NCI-H446 treated with DMSO at 0.1 percent for 48 hours (cell line): ENCODE measurements at places on chromosomes 11 and 22.
A peak's percentile ranks its signal among the peaks of the same experiment; 100 is the strongest.

GRCh38 chr22:29391546-29391945, 3.2 kb upstream of the AP1B1 start:
- DNase-seq = no peak

DNA sequence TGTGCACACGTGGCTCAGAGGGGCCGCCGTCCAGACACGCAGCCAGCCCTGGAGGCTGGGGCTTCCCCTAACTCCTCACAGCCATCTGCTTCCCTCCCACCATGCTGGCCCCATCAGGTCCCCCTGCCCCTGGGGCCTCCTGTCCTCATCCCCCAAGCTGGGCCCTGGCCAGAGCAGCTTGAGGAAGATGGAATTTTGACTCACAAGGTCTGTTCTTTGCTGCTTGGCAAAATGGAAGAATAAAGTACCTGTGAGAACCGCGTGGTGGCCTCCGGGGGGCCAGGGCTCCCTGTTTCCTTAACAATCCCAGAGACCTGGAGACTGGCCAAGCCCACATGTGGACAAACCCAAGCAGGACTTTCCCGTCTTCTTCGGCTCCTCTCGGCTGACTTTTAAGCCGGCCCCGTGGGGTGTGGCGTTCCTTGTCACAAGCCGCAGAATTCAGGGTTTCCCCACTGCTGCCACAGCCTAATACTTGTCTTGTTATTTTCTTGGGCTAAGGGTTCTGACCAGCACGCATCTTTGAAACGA, 872.8 kb downstream of the BRD1 start:
- no peak for DNase-seq

DNA sequence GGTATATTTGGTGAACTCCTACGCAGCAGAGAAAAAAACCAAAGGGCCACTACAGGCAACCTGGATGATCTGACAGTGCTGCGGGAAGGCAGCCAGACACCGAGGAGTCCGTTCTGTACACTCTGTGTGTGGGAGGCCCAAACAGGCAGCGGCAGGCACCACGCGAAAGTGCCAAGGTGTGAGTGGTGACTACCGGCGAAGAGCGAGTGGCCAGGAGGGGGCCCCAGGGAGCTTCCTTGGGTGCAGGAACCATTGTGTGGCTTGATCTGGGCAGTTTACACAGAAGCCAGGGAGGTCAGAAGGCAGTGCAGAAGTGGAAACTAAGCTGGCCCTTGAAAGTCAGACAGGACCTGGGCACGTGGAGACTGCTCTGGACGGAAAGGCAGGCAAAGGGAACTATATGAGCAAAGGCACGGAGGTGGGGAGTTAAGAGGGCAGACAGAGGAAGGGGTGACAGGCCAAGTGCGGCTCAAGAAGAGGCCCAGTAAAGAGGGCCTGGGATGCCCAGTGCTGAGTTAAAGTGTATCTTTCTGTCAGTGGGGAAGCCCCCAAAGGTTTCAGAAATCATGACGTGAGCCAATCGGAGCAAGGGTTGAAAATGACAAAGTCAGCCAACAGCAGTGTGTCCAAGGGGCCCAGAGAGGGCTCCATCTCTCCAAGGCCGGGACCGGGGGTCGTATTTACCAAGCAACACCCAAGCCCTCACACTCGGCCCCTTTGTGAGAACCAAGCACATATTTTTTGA, 10.6 kb downstream of the TMEM184B start:
- no peak for DNase-seq

DNA sequence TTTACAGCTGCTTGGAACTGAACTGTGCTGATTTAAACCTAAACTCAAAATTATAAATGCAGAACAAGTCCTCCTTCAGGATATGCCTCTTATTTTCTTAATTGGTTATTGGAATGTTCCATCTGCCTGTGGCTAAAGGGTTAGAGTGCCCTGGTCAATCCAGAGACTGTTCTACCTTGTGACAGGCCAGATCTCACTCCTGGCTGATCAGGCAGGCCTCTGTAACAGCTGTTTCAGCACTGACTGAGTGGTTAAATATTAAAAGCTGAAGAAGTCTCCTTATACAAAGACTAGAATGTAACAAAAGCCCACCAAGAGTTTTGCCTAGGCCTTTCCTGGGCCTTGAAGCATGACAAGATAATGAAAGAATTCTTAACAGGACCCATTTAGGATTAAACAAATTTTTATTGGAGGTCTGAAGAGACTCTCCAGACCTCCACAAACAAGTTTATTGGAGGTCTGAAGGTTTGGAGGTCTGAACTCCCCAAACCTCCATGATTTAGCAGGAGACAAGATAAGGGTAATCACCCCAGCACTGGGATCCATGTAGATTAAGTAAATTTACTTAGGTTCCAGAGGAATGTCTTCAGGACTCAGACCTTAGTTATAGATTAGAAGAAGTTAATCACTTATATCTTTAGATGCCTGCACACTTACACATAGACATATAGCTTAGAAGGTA, 35.8 kb downstream of the TMPRSS5 start:
- no peak for DNase-seq

GRCh38 chr11:45661439-45662055, 3.9 kb downstream of the CHST1 start:
- DNase-seq = no peak

GRCh38 chr22:42066126-42066761, 4.4 kb downstream of the NAGA start:
- no peak for DNase-seq

DNA sequence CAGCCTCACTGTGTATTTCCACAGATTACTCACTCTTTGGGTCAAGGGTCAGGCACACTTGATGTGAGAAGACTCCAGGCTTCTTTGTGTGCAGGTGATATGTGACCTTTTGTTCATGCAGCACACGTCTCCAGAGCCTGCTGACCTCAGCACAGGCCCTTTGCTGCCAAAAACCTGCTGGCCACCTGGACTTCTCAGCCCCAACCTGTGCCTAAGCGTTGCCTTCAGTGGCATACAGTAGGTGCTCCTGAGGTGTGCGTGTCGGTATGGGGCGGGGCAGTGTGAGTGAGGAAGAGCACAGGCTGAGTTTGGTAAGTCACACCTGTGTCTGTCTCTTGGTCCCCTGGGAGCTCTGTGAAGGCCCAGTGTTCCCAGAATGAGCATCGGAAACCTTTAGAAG, 58.1 kb downstream of the WNT11 start:
- DNase-seq = no peak

DNA sequence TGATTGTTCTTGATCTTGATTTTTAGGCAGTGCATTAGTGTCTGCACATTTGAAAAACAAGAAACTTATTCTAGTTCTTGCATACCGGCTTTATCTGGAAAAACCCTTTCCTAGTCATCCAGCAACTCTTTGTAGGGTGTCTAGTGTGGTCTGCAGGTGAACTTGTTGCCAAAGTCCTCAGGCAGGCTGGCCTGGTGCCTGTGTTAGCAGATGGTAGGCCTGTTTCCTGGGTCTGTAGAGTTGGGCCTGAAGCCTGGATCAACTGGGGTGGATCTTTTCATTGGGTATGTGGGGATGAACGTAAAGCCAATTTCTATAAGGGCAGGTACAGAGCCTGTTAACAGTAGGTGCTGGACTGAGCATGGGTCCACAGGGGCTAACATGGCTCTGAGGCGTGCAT, 5.6 kb upstream of the GLYATL1 start:
- peak; percentile 63 for DNase-seq

DNA sequence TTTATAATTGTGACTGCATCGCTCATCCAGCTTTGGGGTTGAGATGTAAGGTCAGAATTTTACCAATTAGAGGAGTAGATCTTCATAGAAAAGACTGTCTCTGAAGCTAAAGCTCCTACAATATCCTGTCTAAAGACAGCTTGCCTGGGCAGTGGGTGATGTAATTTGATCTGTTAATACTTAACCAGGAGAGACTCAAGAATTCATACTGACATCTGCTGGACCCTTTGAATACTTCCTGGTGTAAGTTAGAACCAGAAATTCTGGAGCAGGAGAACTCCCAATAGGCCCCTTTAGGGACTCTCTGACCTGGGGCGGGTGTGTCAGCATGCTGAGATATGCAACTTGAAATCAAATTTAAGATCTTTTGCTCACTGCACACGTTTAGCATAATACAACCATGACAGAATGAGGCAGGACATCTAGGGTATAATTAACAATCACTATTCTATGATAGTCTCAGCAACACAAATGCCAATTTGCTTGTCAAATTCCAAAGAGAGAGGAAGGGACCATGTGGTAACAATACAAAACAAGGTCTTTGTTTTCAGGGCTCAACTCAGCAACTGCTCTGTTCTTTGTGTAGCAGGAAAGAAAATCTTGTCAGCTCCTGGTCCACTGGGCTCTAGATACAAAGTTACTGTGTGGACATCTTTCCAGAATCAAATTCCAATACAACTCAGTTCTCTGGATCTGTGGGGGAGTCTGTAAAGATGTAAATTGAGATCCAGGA, 143.9 kb downstream of the INSC start:
- DNase-seq = peak; percentile 47

- no peak for DNase-seq
Observed at GRCh38 chr22:46043339-46043738, 66.4 kb upstream of the WNT7B start.

DNA sequence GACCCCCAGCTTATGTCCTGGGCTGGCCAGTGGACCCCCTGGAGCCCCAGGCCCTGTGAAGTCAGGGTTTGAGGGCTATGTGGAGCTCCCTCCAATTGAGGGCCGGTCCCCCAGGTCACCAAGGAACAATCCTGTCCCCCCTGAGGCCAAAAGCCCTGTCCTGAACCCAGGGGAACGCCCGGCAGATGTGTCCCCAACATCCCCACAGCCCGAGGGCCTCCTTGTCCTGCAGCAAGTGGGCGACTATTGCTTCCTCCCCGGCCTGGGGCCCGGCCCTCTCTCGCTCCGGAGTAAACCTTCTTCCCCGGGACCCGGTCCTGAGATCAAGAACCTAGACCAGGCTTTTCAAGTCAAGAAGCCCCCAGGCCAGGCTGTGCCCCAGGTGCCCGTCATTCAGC, 24.6 kb downstream of the CSF2RB start:
- no peak for DNase-seq

- DNase-seq = no peak
Observed at GRCh38 chr22:45526768-45527360, 24.2 kb downstream of the FBLN1 start.

DNA sequence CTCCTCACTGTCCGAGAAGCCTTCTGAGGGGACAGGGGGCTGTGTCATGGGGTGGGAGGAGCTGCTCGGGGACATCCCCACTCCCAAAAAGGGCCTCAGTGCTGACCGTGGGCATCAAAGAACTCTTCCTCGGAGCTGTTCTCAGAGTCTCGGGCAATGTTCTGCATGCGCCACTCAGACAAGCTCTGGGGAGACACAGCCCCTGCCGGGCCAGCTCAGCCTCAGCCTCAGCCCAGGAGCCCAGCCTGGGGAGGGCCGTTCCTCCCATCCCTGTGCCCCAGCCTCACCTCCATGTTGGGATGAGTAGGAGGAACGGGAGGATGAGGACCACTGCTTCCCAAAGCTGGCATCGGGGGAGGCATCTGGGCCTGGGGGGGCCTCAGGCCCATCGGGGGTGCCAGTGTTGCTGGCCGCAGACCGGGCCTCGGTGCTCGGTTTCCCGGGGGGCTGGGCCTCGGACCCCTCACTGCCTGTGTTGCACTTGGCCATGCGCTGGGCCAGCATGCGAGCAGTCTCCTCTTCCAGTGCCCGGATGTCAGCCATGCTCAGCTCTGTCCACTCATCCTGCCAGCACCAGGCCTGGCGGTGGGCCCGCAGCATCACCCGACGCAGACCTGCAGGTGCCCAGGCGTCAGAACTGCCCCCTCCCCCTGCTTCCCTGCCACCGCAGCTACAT, 5.2 kb downstream of the PITPNM1 start:
- no peak for DNase-seq

DNA sequence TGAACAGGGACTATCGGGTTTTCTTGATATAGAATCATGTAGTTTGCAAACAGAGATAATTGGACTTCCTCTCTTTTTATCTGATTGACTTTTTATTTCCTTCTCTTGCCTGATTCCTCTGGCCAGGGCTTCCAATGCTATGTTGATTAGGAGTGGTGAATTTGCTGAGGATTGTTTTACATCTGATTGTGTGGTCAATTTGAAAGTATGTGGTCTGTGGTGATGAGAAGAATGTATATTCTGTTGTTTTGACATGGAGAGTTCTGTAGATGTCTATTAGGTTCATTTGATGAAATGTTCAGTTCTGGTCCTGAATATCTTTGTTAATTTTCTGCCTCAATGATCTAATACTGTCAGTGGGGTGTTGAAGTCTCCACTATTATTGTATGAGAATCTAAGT, 713.2 kb upstream of the CCDC179 start:
- DNase-seq = no peak

- DNase-seq = no peak
Observed at GRCh38 chr22:46297151-46297812, 612 bp downstream of the GTSE1 start.

- no peak for DNase-seq
Observed at GRCh38 chr11:43649501-43649900, 31.0 kb upstream of the HSD17B12 start.

- DNase-seq = peak; percentile 16
Observed at GRCh38 chr11:47616726-47617416, 22.7 kb upstream of the C1QTNF4 start.

GRCh38 chr11:45395947-45396346, 109.8 kb upstream of the SYT13 start:
- no peak for DNase-seq

- no peak for DNase-seq
Observed at GRCh38 chr11:121106812-121107211, 5.8 kb downstream of the TECTA start.

- DNase-seq = no peak
Observed at GRCh38 chr11:119795231-119795630, 66.2 kb upstream of the NECTIN1 start.

- DNase-seq = peak; percentile 13
Observed at GRCh38 chr11:26297189-26297975, 34.5 kb upstream of the ANO3 start.

DNA sequence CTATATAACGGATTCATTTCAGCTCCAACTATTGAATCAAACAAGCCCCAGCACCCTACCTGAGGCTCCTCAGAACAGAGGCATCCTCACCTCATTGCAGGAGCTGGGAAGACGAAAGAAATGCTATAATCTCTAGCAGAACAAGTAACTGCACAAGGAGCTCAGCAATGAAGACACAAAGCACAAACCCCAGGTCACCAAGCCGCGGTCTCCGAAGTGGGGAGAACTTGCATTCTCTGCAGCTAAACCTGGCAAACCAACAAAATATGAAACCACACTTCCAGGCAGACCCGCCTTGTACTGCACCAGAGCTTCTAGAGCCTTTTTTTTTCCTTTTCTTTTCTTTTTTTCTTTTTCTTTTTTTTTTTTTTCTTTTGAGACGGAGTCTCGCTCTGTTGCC, 21.8 kb upstream of the CD5 start:
- no peak for DNase-seq

DNA sequence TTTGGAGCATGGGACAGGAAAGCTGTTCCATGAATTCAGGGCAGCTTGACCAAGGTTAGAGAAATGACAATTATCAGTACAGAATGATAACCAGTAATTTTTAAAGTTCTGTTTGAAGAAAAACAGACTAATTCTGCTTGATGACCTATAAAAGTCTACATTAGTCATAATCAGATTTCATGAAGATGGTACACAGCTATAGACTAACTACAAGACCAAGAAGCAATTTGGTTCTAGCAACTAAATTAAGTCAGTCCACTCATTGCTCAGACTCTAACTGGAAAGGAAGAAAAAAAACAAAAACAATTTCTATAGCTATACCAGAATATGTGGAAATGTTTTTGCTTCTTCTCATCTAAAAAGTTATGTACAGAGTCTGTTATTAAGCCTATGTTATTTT, 24.9 kb downstream of the MRTFA start:
- no peak for DNase-seq

- DNase-seq = no peak
Observed at GRCh38 chr11:65776710-65777141, 4.0 kb downstream of the AP5B1 start.

- DNase-seq = no peak
Observed at GRCh38 chr11:614623-615503, 887 bp downstream of the IRF7 start.
